ENCODE measurements at places on chromosomes 16 and 17.
A peak's percentile ranks its signal among the peaks of the same experiment; 100 is the strongest.

GRCh38 chr16:89283449-89283848 lies 65.9 kb downstream of the ZNF778 start:
- no peak for DNase-seq

DNA sequence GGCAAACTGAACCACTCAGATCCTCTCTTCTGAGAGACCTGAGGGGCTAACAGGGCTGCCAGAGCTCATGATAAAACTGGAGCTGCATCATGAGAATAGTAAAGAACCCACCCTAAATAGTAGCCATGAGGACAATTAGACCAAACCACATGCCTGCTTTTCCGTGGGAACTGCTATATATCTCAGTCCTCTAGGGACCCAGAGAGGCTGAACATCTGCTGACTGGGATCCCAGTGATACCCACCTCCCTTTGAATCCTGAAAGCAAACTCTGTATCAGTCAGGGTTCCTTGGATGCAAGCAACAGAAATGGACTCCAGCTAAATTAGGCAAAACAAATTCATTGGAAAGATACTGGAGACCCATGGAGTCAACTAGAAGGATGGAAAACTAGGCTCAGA lies 6.5 kb downstream of the MT1X start:
- DNase-seq, result no peak

- peak; percentile 89 for DNase-seq
Observed at GRCh38 chr17:75571197-75571884, 16.3 kb upstream of the MYO15B start.

GRCh38 chr17:30315106-30315505 lies 18.8 kb downstream of the TMIGD1 start:
- DNase-seq, result no peak

DNA sequence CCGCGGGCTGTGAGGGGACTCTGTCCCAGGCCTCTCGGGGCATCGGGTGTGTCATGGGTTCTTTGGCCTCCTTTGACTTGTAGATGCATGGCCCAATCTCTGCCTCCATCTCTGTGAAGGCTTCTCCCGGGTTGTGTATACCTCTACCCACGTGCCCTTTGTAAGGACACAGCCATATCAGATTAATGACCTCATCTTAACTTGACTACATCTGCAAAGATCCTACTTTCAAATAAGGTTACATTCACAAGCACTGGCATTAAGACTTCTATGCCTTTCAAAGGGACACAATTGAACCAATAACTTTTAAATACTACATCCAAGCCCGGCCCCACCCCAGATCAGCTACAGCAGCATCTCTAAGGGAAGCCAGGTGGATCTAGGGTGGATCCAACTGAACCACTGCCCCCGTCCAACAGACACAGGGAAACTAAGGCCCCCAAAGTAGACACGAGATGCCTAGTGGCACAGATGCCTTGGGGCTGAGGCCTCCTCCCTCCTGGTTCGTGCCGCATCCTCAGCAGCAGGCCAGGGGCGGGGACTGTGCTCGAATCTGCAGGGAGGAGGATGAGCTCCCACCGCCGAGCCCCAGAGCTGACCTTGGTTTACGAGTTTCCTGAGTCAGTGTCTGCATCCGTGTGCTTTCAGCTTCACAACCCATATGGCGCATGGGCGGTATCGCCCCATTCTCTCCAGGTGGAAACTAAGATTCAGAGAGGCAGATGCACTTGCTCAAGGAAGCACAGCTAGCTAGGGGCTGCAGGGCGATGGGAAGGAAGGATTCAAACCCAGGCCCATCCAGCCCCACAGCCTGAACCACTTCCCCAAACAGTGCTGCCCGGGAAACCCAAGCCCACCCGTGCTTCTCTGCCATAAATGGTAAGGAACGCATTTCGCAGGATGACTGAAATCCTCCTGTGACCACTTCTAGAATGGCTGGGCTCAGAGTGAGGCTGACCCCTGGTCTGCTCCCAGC lies 353.3 kb downstream of the C16orf95 start:
- DNase-seq, result no peak

DNA sequence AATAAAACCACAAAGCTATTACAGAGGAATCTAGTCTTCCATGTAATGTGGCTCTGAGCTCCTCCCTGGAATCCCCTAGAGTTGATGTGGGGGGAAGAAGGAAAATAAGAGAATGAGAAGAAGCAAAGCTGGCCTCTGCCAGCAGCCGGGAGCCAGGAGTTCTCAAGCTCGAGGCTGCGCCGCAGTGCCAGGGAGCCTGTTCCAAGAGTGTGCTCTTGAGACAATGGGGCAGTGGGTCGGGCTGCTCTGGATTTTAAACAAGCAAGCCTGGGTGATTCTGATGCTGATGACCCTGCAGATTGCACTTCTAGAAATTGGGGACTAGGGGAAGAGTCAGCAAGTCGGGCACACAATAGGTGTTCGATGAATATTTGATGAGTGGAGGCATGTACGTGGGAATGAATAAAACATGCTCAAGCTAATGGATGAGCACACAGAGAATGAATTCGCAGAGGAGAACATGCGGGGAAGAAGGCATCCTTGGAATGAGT lies 119.9 kb downstream of the CMIP start:
- no peak for DNase-seq

GRCh38 chr16:75206749-75207451 lies at the start of gene CTRB2:
Gene CTRB2 (minus strand): TSS chr16:75207161. CDS start chr16:75207141, 20 bp downstream.
- DNase-seq, result no peak

DNA sequence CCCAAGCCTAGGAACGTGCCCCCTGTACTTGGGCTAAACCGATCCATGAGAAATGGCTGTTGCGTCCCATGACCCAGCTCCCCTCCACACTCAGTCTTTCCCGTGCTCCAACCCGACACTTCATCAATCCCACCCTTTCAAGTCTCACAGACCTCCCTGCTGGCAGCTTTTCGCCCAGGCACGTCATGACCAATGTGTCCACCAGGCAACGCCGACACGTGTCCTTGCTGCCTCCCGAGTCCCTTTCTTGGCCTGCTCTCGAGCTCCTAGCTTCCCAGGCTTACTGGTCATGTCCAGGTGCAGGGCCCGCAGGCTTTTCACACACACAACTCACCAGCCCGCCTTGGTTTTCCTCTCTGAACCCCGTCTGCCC lies 12.2 kb downstream of the MNT start:
- no peak for DNase-seq

All from NAMALWA (cell line).